H7 (cell line): ENCODE measurements at places on chromosomes 1 and 21. TPM values are rescaled to one million over a fixed set of nuclear protein-coding genes. Genes with fewer than 3 reads are reported as not detected.

Gene MAEL
- not detected in 2 replicates for total RNA-seq

Gene UBE2U
- total RNA-seq = not detected in 2 replicates

DNA sequence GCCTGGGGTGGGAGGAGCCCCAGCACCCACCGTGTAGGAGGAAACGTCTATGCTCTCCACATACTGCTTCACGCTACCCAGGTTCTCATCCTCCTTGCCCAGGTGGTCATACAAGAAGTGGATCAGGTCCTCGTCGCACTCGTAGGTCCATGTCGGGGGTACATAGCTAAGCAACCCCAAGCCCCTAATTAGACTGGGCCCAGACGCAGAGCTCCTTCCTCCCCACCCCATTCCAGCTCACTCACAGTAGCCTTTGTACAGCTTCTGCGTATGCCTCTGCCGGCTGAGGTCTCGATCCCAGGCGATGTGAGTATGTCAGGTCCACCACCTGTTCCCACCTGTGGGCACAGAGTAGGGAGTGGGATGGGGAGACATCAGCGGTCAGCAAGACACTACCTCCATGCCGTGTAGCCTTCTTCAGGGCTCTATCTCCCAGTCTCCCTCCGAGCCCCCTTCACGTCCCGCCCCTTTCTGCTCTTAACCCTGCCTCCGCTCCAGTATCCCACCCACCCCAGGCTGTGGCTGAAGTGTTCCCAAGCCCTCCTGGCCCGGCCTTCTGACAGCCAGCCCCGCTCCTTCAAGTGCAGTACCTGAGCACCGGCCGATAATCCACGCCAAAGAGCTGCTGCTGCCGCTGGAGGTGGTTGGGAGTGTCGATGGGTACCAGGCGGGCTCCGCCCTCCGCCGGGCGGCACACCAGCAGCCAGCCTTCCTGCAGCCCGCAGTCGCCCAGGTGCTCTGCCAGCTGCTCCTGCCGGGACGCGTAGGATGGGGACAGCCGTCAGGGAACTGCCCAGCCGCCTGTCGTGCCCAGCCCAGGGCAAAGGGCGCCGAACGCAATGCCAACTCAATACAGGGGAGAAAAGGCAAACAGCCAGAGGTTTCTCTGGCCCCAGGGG lies 919 bp downstream of the HECTD3 start:
- DNase-seq = peak; percentile 76

DNA sequence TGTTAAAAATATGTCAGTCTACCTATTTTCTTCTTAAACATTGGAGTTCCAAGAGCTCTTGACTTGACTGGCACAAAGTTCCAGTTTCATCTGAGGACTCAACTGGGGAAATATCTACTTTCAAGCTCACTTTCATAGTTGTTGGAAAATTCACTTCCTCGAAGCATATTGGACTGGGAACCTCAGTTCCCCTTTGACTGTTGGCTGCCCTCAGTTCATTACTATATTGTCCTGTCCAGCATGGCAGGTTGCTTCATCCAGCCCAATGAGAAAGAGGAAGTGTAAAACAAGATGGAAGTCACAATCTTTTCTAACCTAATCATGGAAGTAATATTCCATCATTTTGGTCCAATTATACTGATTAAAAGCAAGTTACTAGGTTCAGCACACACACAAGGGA lies 54.3 kb downstream of the ZNF697 start:
- DNase-seq = no peak

DNA sequence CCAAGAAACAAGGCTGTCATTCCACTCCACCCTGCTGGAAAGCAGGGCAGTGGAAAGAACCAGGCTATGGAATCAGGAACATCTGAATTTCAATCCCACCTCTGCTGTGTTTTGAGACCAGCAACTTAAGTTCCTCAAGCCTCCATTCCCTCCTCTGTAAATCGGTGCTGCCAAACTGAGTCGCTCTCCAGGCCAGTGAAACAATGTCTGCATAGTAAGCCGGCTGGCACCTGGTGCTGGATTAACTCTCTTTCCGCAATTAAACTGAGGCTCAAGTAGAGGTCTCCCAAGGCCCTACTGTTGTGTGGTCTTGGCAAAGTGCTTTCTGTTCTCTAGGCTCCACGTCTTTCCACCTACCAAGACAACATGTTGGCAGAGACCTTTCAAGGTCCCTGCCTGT lies 65.3 kb downstream of the SSBP3 start:
- DNase-seq = no peak

- DNase-seq = no peak
These were observed 2.2 kb upstream of the ATP1A4 start for GRCh38 chr1:160149233-160149632.

Gene MIXL1
- total RNA-seq = 27.5 and 61.1 TPM in 2 replicates

DNA sequence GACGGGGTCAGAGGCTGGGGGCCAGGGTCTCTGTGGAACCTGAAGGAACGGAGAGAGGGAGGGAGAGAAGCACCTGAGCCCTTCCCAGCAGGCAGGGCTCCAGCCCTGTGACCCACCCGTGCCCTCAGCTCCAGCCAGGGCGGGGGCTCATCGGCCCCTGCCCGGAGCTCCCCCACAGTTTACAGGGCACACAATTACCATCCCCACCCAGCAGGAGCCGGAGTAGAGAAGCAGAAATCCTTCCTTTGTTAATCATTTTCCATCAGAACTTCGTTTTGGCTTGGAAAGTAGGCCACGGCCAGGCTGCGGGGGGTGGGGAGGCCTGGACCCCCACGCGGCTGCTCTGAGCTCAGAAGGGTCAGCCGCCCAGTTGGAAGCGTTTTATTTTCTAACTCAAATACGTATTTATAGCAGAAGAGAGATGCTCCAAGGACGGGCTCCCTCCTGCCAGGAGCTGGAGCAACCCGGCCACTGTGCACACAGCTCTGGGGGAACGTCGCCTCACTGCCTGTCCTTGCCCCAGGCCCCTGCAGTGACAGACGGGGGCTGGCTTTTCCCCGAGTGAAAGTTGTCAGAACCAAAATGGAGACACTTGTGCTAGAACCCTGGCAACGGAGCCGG lies 42.7 kb upstream of the ADARB1 start:
- peak; percentile 74 for DNase-seq

- no peak for DNase-seq
These were observed 566.0 kb downstream of the ADGRL2 start for GRCh38 chr1:82366689-82367088.

Gene KCNJ15
- total RNA-seq = 0.33 TPM in 1 of 2 replicates, not detected in the other
